ENCODE measurements at places on chromosomes 16 and 17. TPM values are rescaled to one million over a fixed set of nuclear protein-coding genes. Genes with fewer than 3 reads are reported as not detected.

- DNase-seq: no peak
Observed at GRCh38 chr16:62921904-62922303, 885.7 kb upstream of the CDH8 start.

- no peak for DNase-seq
Observed at GRCh38 chr16:27174798-27175197, 28.5 kb upstream of the KDM8 start.

DNA sequence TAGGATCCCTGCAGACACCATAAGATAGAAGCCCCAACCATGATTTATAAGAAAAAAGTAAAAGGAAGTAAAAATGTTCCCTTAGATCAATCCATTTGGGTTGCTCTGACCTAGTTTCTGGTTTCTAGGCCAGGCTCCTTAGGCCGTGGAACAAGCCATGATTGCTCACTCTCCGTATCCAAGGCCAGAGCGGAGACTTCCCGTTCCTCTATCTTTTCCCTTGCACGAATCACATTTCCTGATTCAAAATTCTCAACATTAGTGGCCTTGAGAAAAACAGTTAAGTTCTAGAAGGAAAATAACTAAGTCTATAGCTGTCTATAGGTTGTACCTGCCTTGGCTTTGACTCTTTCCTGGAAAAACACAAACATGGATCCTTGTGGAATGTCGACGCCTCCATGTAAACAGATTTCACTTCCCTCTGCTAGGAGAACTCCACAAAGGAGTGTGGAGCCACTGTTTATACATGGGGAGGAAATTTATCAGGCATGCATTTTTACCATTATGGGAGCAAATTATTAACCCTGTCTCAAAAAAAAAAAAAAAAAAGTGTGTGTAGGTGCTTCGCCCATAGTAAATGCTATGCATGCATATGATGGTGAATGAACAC, 149.6 kb downstream of the ZFHX3 start:
- DNase-seq: no peak

DNA sequence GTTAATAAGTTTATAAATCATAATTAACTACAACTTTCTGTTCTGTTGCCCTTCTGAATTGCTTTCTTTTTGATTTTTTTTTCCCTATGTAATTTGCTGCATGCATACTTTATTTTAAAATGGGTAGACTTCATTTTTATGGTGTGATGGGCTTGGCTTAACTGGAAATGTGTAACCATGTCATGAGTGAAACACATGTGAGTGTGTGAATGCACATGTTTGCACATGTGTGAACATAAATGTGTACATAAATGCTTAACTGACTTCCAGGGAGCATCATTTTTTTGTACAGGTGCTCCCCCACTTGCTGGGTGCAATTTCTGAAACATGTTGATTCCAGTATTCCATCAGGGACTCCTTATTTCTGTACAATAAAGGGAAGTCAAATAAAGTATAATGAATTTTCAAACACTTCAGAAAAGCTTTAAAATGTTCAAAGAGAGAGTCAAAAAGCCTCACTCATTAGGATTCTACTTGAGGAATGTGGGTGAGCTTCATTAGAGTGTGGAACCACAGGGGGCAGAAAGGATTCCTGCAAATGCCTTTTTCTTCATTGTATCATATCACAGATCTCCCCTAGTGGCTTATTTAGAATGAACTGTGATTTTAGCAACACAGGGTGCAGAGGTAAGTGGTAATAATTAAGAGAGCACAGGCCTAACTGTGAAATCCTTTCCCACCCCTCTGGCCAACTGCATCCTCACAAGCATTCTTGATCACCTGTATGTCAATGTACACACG, 31.7 kb upstream of the CDH11 start:
- DNase-seq: no peak

DNA sequence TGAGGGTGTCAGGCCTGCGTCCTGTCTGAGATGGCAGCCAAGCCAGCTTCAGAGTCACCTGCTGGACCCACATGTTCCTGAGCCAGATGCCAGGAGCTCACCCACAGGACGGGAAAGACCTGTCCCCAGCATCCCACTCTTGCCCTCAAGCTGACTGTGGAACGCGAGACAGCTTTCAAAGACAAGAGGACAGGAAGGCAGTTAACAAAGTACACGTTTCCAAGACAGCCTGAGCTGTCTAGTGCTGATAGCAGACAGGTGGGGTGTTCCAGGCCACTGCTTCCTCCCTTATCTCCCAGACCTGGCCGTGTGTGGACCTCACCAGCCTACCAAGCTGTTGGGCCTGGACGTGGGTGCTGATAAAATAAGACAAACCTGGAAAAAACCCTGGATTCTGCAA, 13.2 kb downstream of the CMTM3 start:
- DNase-seq: no peak

GRCh38 chr16:87562201-87562600, 40.1 kb upstream of the JPH3 start:
- DNase-seq: no peak

DNA sequence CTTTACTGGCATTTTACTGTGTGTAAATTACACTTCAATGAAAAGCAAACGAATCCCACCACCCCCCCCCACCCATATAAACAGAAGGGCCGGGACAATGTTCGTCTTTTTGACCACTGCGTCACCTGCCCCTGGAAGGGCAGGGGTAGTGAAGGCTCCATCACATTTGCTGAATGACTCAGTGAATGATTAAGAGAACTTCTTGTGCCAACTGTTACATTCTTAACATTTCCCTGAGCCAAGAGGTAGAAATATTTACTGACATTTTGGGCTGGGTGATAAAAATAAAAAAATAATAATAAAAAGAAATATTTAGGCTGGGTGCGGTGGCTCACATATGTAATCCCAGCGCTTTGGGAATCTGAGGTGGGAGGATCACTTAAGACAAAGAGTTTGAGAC, 24.1 kb downstream of the C16orf96 start:
- no peak for DNase-seq

- no peak for DNase-seq
Observed at GRCh38 chr17:15029469-15029868, 235.7 kb downstream of the PMP22 start.

- no peak for DNase-seq
Observed at GRCh38 chr17:57918017-57918895, 37.0 kb downstream of the CUEDC1 start.

DNA sequence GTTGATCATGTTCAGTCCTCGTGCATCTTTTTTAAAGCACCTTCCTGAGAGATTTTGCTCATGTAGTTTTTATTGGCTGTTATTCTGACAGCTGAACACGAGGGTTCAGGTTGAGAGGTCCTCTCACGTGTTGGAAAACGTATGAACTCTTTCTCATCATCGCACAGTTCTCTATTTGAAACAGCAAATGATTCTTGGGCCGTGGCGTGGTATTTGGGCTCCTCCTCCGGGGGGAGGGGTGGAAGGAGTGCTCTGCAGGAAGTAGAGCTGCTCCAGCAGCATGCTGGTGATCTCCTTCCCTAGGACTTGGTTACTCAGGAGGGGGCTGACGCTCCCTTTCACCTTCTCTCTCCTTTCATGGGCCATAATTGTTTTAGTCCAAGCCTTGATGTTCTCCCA, 70.4 kb downstream of the KSR1 start:
- DNase-seq: peak; percentile 71

GRCh38 chr17:47862621-47863440, 11.9 kb upstream of the SP6 start:
- DNase-seq: no peak

GRCh38 chr17:59890720-59891119, 2.0 kb downstream of the TUBD1 start:
- DNase-seq: no peak

GRCh38 chr17:29568331-29569244, at the start of gene TP53I13:
Gene TP53I13 (plus strand): TSS chr17:29568701. CDS start chr17:29568759, 58 bp downstream.
- DNase-seq: peak; percentile 98

- DNase-seq: no peak
Observed at GRCh38 chr16:58497935-58498334, 2.0 kb upstream of the NDRG4 start.

GRCh38 chr17:40192961-40193360, 15.7 kb downstream of the RAPGEFL1 start:
- DNase-seq: no peak

- no peak for DNase-seq
Observed at GRCh38 chr16:59634004-59634579, 900.0 kb upstream of the GOT2 start.

DNA sequence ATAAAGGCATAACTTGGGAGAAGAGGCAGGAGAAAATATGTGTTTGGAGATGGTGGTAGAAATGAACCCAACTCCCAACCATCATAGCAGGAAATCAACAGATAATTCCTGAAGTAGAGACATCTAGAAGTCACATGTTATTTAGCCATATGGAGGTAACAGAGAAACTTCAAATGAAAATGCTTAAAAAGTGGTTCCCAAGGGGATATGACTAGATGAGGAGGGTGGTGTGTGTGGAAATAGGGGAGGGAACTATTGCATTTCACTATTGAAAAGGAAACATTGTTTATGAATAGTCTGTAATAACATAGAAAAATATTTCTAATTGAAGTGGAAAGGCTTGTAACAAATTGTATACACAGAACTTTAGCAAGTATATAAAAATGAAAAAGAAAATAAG, 412.0 kb downstream of the SHISA9 start:
- no peak for DNase-seq

DNA sequence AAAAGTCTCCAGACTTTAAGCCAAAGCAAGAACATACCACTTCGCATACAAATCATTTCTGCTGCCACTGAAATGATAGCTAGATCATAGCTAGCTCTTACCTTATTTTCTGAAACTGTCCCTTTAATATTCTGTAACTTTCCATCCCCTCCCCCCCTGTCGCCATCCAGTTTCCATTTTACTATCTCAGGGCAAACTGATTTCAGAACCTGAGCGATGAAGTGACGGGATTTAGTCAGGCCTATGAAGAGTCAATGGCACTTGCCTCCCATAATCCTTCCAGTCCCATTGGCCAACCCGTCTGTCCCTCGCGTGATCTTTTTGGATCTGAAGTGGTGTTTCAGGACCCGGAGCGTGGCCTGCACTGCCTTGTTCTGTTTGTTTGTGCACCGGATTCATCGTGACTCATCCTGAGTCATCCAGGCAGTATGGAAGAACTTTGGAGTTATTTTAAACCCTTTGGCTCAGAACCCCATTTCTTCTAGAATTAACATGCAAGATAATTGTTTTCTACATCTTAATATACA, 199.8 kb upstream of the CHMP6 start:
- DNase-seq: no peak

DNA sequence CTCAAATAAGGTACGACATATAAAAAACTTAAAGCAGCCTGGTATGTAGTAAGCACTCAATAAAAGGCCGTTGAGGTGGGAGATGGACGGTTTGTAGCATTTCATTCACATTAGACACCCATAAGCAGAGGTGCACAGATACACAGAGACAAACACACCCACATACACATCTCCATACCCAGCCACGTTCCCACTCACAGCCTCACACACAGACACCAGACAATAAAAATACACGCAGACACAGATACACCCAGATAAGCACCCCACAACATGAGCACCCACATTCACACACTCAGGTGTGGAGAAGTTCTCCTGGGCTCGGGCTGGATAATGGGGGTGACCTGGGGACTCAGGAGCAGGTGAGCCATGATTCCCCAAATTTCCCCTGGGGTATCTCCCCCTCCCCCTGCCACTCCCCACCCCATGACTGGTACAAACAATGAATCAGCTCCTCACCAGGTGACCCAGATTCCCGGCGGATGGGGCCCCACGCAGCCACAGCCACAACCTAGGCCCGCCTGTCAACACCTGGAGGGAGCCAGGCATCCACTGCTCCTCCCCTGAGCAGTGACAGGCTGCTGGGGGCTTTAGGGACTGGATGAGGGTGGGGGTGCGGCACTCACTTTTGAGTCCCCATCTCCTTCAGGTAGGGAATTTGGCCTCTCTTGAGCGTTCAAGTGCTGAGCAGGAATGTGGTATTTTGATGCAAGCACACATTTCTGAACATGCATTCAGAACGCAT, 2.7 kb downstream of the DLX3 start:
- peak; percentile 48 for DNase-seq

- no peak for DNase-seq
Observed at GRCh38 chr16:25988882-25989281, 297.1 kb downstream of the HS3ST4 start.

DNA sequence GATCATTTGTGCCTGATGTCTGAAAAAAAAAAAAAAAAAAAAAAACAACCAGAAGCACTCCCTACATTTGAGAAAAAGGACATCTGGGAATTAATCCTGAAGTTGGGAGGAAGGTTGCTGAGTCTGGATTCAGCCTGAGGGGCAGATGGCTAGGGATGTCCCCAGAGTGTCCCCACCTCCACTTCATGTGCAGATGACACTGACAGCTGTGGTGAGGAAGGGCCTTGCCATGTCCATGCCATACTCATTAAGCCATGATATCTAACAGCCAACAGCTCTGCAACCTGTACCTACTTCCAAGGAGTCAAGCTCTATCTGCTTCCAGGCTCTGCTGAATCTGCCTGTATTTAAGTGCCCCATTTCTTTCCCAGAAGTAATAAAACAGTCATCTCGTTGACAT, 356.0 kb downstream of the CA10 start:
- DNase-seq: no peak

GRCh38 chr17:47611372-47612350, 38.1 kb upstream of the KPNB1 start:
- no peak for DNase-seq

Gene CMTM2
- 0.48 TPM for total RNA-seq

Gene SENP3
- 137 TPM for total RNA-seq

Gene CCDC200
- not detected for total RNA-seq

Gene KRT25
- not detected for total RNA-seq

Gene SMIM36
- total RNA-seq: not detected

Gene ZP2
- not detected for total RNA-seq

Gene KCNAB3
- 0.37 TPM for total RNA-seq

Gene TEKT1
- not detected for total RNA-seq

Gene PABPN1L
- total RNA-seq: not detected

Gene SUMO2
- 321 TPM for total RNA-seq
